NCI-H69 (cell line): ENCODE measurements at places on chromosomes 2 and 18.
A peak's percentile ranks its signal among the peaks of the same experiment; 100 is the strongest.

- peak; percentile 50 for DNase-seq
Observed at GRCh38 chr2:33372940-33373553, 103.4 kb upstream of the RASGRP3 start.

- DNase-seq: peak; percentile 68
Observed at GRCh38 chr18:75544496-75544895, 117.0 kb upstream of the SMIM21 start.

DNA sequence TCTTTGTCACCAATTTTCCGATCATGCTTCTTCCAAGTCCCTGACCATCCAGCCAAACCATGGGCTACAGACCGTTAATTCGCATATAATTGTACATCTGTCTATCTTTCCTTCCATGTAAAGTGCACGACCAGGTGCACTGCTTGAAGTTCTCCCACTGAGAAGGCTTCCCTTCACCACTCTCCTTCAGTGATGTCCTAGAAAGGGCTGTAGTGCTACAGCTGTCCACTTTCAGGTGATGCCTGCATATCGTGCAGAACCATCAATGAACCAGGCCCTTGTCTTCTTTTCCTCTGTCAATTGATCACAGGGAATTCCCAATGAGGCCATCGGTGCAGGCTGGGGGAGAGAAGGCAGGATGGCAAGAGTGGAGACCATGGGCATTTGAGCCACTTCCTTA, 148.9 kb downstream of the TMEM182 start:
- DNase-seq: no peak

GRCh38 chr2:235000426-235001236, 48.8 kb downstream of the SH3BP4 start:
- no peak for DNase-seq

- no peak for DNase-seq
Observed at GRCh38 chr2:830419-831224, 120.0 kb upstream of the SNTG2 start.

- DNase-seq: no peak
Observed at GRCh38 chr2:146321175-146321574, 1523.7 kb upstream of the ACVR2A start.

- DNase-seq: peak; percentile 29
Observed at GRCh38 chr18:7358989-7359726, 128.3 kb downstream of the LRRC30 start.

- DNase-seq: no peak
Observed at GRCh38 chr2:53040536-53041229, 726.9 kb upstream of the CHAC2 start.

- DNase-seq: no peak
Observed at GRCh38 chr2:126657636-126658318, 1.8 kb downstream of the GYPC start.

GRCh38 chr2:60339286-60339685, 214.2 kb downstream of the BCL11A start:
- no peak for DNase-seq

GRCh38 chr18:52236131-52236530, 103.9 kb upstream of the DCC start:
- DNase-seq: no peak

GRCh38 chr2:33238111-33238510, 238.3 kb upstream of the RASGRP3 start:
- DNase-seq: no peak

- no peak for DNase-seq
Observed at GRCh38 chr2:11416186-11416585, 49.8 kb downstream of the E2F6 start.

DNA sequence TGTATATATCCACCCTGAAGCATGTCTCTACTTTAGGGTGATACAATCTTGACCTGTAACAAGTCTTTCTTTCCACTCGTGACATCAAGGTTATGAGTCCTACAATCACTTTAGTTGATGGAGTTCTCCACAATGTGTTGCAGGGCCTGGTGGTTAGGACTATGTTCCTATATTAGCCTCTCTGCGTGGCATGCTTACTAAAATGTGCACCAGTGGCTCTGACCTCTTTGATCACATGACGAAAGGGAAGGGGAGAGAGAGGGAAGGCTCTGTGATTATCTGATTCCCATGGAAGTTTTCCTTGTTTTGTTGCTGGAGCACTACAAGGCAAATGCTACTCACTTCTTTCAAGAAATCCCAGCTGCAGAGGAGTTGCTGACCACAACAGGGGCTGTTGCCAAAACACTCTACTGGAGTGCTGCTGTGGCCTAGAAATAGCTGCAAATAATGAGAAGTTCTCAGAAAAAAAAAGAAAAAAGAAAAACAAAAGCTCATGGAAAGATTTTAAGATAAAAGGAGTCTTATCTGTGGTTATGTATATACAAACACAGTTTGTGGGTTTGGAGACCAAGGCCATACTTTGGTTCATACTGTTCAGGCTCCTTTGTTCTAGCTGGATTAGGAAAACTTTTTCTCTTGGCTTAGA, 272.8 kb upstream of the MMADHC start:
- DNase-seq: no peak

GRCh38 chr2:158181171-158181570, 79.5 kb downstream of the UPP2 start:
- peak; percentile 13 for DNase-seq

DNA sequence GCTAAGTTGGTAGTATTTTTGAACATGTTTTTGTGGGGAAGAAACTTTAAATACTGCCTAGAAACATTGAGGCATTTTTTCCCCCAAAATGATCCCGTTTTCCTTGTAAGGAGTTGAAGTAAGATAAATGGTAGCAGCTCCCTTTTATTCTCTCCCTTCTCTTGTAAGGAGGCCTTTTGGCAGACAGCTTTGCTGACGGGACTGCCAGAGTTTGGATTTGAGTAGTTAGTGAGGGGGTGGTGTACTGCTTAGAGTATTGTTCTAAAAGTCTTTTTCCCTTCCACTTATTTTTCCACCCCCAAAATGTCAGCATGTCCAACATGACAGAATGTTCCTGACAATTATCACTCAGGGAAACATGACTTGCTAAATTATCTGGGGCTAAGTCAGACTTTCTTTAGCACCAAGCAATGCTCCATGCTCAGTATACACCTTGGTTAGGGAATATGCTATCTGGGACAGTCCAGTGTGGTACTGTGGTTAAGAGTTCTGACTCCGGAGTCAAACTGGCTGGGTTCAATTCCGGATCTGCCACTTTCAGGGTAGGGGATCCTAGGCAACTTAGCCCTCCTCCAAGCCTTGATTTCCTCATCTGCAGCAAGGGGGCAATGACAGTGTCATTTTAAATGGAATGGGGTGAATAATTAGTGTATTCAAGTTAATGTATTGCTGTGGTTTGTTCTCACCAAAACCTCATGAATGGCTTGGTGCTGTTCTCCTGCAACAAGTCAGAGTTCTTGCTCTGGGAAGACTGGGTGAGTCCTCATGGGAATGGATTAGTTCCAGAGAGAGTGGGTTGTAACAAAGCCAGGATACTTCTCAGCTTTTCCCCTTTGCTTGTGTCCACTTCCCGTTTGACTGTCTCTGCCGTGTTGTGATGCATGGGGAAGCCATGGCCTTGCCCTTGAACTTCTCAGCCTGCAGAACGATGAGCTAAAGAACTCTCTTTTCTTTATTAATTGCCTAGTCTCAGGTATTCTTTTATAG, 116.2 kb downstream of the TANC1 start:
- DNase-seq: no peak

- DNase-seq: no peak
Observed at GRCh38 chr2:83915381-83915780, 543.7 kb downstream of the SUCLG1 start.

- no peak for DNase-seq
Observed at GRCh38 chr2:37688771-37689468, 17.5 kb upstream of the CDC42EP3 start.

DNA sequence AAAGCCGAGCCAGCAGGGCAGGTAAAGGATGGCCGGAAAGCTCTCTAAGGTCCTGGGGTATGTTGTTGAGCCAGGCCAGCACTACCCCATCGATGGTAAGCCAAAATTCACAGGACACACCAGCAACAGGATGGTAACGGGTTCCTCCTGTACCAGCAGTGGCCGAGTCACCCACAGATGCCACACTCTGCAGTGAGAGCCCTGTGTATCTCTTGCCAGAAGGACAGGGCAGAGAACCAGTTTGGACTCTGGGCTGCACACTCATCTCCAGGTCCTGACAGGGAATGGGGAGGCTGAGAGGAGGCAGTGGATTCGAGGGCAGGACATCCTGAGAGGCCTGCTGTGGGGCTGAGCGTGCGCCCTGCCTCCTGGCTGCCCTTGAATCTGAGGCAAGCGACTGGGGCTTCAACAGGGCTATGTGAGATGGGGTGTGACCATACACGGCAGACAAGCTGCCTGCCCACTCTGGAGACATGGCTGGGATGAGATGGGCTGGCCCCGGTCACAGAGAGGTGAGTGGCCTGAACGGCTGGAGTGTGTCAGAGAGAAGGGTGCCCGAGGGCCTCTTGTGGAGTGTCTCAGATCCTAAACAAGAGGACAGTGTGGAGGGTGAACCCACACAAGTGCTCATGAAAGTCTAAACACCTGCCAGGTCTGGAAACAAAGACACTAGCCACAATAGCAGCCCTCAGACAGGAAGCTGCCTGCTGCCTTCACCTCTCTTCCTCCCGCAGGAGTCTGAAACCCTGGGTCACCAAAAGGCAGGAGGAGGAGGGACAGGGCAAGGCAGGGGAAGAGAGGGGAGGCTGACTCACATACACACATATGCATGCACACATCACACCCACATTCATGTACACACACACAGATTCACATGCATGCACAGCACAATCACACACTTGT, 182.3 kb downstream of the LOXHD1 start:
- DNase-seq: peak; percentile 83

- DNase-seq: no peak
Observed at GRCh38 chr2:175872721-175873120, 129.3 kb downstream of the LNPK start.

GRCh38 chr2:184554736-184555135, 43.6 kb upstream of the ZNF804A start:
- no peak for DNase-seq

DNA sequence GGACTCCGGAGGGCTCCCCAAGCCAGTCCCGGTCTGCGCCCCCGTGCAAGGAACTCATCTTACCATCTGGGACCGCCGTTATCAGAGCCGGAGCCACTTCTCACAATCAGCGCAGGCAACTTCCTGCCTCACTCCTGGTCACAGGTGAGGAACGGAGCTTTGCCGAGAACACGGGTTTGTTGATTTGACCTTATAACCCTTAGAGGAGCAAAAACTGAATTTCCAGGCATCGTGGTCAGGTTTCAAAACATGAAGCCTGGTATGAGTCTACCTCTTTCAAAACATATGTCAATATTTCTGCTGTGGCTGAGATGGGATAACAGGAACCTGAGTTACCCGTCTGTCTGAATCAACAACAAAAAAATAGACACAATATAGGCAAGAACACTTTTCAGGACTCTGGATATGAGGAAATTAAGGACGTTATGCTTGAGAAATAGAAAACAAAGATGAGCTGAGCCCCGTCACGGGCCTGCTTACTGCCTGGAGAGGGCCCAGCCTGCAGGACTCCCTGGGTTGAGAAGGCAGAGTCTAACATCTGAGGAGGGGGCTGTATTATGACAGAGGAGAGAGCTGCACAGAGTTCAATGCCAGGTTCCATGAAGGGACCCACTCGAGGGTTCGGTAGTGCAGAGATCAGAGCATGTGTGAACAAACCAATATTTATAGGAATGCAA, 148.7 kb downstream of the NDUFA10 start:
- no peak for DNase-seq

DNA sequence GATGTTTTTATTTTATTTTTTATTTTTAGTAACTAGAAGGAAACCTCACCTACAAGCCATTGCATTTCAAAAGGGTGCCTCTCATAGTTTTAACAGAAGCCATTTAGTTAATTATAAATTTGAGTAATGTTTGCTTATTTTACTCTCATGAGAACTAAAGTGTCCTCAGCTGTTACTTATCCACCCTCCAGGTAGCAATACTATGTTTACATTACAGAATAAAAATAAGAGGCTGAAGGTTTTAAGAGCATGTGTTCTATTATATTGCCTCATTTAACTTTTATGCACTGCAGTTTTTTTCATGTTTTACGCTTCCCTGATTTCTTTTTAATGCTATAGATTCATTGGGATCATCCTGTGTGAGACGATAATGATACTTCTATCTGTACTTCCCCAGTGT, 235.5 kb downstream of the THSD7B start:
- DNase-seq: peak; percentile 90

- DNase-seq: no peak
Observed at GRCh38 chr18:43936176-43936575, 658.9 kb upstream of the SYT4 start.

- DNase-seq: peak; percentile 42
Observed at GRCh38 chr18:45526114-45526841, 89.0 kb upstream of the SLC14A2 start.

GRCh38 chr2:71528131-71528591, 74.8 kb downstream of the DYSF start:
- no peak for DNase-seq

GRCh38 chr18:48250918-48251317, 158.3 kb downstream of the ZBTB7C start:
- DNase-seq: no peak

- DNase-seq: no peak
Observed at GRCh38 chr18:49617865-49618264, 56.0 kb downstream of the LIPG start.

- DNase-seq: no peak
Observed at GRCh38 chr2:106976548-106976947, 90.6 kb upstream of the ST6GAL2 start.

DNA sequence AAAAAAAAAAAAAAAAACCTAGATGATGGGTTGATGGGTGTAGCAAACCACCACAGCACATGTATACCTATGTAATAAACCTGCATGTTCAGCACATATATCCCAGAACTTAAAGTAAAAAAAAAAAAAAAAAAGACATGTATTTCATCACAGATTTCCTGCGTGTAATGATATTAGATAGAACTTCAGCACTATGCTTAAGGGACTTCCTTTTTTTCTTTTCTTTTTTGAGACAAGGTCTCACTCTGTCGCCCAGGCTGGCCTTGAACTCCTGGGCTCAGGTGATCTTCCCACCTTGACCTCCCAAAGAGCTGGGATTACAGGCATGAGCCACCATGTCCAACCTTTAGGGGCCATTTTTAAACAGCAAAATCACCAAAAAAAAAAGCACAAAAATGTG, 42.0 kb downstream of the NEURL3 start:
- DNase-seq: no peak

- no peak for DNase-seq
Observed at GRCh38 chr2:21382701-21383520, 259.1 kb downstream of the TDRD15 start.

DNA sequence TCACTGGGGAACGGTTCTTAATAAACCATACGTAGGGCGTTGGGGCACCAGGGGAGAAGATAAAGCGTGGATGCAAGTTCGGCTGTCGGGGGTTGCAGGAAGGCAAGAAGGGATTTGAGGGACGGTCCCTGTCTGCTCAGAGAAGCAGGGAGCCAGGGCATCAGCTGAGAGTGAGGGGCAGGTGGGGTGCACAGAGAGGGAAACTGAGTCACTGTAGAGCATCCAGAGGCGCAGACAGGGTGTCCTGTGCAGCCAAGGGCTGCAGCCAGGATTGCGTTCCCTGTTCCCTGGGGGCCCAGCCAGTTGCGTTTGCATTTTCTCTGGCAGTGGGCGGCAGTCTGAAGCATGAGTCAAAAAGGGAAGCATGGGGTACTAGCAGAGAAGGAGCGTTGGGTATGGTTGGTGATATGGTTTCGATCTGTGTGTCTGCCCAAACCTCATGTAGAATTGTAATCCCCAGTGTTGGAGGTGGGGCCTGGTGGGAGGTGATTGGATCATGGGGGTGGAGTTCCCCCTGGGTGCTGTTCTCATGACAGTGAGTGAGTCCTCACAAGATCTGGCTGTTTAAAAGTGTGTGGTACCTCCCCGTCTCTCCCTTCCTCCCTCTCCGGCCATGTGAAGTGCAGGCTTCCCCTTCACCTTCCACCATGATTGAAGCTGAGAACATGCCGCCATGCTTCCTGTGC, 202.9 kb downstream of the NDUFA10 start:
- DNase-seq: no peak

GRCh38 chr18:34985963-34986362, 55.2 kb upstream of the MAPRE2 start:
- no peak for DNase-seq
